ENCODE measurements at places on chromosomes 7 and 10.

- H3K36me3 ChIP-seq: no peaks in the 10 kb centered on the region
- ATAC-seq: no peak
- H3K27me3 ChIP-seq: no peaks in the 10 kb centered on the region
- peaks cover 16% of the 10 kb centered on the region for H3K4me1 ChIP-seq
- H3K4me3 ChIP-seq: no peak overlapping the region
Measured at GRCh38 chr10:71979692-71980062, 15.5 kb downstream of the CHST3 start.

- no peak overlapping the region for H3K4me3 ChIP-seq
- ATAC-seq: no peak
- peaks cover 60% of the 10 kb centered on the region for H3K27me3 ChIP-seq
Measured at GRCh38 chr10:131087464-131088215, 223.9 kb downstream of the TCERG1L start.

DNA sequence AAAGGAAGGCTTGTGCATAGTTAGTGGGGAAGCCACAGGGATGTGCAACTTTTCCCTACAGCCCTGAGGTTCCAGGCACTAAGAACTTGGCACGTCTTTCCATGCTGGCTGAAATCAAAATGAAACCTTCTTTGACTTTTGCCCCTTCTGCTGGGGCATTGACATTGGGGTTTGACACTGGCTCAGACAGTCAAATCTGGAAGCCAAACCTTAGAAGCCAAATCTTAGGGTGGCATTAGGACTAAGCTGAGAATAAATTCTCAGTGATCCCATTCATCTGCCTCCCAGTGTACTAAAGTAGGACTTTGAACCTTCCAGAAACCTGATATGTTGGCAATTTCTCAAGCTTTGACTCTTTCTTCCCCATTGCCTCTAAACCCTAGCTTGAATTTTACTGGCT is 31.3 kb upstream of the INSYN2A start:
- peaks cover 10% of the 10 kb centered on the region for H3K36me3 ChIP-seq
- H3K27me3 ChIP-seq: no peaks in the 10 kb centered on the region
- H3K4me3 ChIP-seq: no peak overlapping the region
- no peak for ATAC-seq
- no peaks in the 10 kb centered on the region for H3K4me1 ChIP-seq
- no peak overlapping the region for H3K27ac ChIP-seq

- H3K36me3 ChIP-seq: no peaks in the 10 kb centered on the region
- H3K27ac ChIP-seq: no peak within 1 kb of the TSS
- peaks cover 10% of the 10 kb centered on the region for H3K4me1 ChIP-seq
- H3K27me3 ChIP-seq: peaks cover 100% of the 10 kb centered on the region
- no peak within 1 kb of the TSS for H3K4me3 ChIP-seq
- no peak for ATAC-seq
Measured at GRCh38 chr7:27199849-27200760, at the start of gene HOXA13. HOXA13 (minus strand) TSS chr7:27200091; CDS start chr7:27200077, 14 bp downstream.

GRCh38 chr10:129465796-129466702 is 992 bp upstream of the MGMT start:
- peaks cover under 1% of the 10 kb centered on the region for H3K27me3 ChIP-seq
- peak overlapping the region; percentile 87 for H3K27ac ChIP-seq
- peak overlapping the region; percentile 60 for H3K4me3 ChIP-seq
- no peaks in the 10 kb centered on the region for H3K36me3 ChIP-seq

- ATAC-seq: no peak
- H3K4me1 ChIP-seq: no peaks in the 10 kb centered on the region
- no peak overlapping the region for H3K27ac ChIP-seq
- H3K4me3 ChIP-seq: no peak overlapping the region
- H3K36me3 ChIP-seq: no peaks in the 10 kb centered on the region
- H3K27me3 ChIP-seq: peaks cover 36% of the 10 kb centered on the region
Measured at GRCh38 chr10:128161031-128161430, 34.8 kb upstream of the MKI67 start.

- no peak overlapping the region for H3K27ac ChIP-seq
- H3K4me1 ChIP-seq: no peaks in the 10 kb centered on the region
- H3K36me3 ChIP-seq: no peaks in the 10 kb centered on the region
- H3K4me3 ChIP-seq: no peak overlapping the region
- H3K27me3 ChIP-seq: no peaks in the 10 kb centered on the region
Measured at GRCh38 chr7:12584930-12585329, 14.4 kb downstream of the SCIN start.

DNA sequence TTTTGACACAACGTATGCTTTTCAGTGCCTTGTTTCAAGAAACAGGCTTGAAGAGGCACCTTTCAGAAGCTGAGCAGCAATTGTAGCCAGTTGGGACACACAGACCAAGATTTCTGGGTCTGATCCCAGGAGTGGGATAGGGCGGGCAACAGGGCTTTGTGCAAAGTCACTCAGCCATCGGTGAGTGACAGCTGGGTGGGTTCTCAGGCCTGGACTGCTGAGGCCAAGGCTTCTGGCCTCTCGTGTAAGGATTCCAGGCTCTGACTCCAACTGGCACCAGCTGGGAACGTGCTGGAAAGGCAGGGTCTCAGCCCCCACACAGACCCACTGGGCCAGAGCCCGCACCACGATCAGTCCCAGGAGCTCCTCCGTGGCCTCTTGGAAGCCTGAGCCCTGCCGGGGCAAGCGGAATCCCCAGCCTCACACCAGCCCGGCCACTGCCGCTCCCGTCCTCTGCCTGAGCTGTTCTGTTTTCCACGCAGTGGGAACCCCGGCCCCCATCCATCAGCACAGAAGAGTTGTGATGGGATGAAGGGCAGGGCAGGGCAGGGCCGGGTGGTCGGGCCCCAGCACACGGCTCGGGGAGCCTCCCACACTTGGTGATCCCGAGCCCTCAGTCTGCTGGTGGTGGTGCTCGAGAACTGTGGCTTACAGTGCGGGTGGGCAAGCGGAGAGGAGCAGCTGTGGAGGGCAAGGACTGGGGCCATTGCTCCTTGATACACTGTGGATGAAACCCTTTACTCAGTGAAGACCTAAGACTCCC is 46.8 kb downstream of the VIPR2 start:
- H3K27ac ChIP-seq: peak overlapping the region; percentile 89
- ATAC-seq: no peak

GRCh38 chr10:29929006-29929405 is 130.4 kb downstream of the JCAD start:
- no peaks in the 10 kb centered on the region for H3K36me3 ChIP-seq
- H3K4me1 ChIP-seq: no peaks in the 10 kb centered on the region
- H3K27me3 ChIP-seq: no peaks in the 10 kb centered on the region

GRCh38 chr7:37915438-37915837 is 1.2 kb downstream of the SFRP4 start:
- H3K27ac ChIP-seq: no peak overlapping the region
- no peak for ATAC-seq
- no peaks in the 10 kb centered on the region for H3K36me3 ChIP-seq

- no peaks in the 10 kb centered on the region for H3K36me3 ChIP-seq
- no peaks in the 10 kb centered on the region for H3K4me1 ChIP-seq
- no peak overlapping the region for H3K27ac ChIP-seq
Measured at GRCh38 chr7:23394488-23395171, 75.7 kb downstream of the IGF2BP3 start.

DNA sequence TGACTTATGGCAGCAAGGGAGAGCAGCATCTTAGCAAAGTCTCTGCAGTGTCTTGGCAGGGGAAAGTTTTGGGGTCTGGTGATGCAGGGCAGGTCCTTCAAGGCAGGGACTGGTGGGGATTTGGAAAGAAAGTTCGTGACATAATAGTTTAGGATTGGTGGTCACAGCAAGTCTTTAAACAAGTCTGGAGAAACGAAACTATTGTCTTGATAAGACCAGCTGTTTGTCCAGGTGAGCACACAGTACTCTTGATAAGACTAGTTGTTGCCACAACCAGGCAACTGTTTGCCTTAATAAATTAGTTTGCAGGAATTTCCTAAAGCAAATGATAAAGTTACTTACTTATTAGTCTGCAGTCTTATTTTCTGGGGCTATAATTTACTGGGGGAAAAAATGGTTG is 136.1 kb downstream of the AKR1D1 start:
- H3K36me3 ChIP-seq: no peaks in the 10 kb centered on the region
- no peaks in the 10 kb centered on the region for H3K4me1 ChIP-seq
- H3K27me3 ChIP-seq: no peaks in the 10 kb centered on the region
- no peak for ATAC-seq

DNA sequence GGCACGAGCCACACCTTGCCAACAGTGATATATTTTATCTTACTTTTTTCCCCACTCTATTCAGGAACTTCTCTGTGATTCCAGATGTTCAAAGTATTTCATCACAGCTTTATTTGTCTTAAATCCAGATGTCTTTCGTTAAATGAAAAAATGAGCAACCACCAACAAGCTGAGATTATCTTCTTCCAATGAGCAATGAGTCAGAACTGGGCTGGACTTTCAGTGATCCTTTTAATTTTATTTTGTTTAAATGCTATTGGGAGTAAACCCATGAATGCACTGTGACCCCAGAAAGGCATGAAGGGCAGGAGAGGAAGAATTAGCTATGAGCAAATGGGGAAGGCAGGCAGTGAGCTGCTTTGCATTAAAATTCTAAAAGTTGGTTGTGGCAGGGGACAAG is 77.6 kb upstream of the IMMP2L start:
- H3K27ac ChIP-seq: no peak overlapping the region
- no peaks in the 10 kb centered on the region for H3K4me1 ChIP-seq
- peak; percentile 83 for ATAC-seq
- H3K4me3 ChIP-seq: no peak overlapping the region
- no peaks in the 10 kb centered on the region for H3K27me3 ChIP-seq
- no peaks in the 10 kb centered on the region for H3K36me3 ChIP-seq

GRCh38 chr10:44963772-44964633 is 4.4 kb downstream of the RASSF4 start:
- H3K27ac ChIP-seq: peak overlapping the region; percentile 94
- H3K36me3 ChIP-seq: no peaks in the 10 kb centered on the region
- H3K4me1 ChIP-seq: peaks cover 49% of the 10 kb centered on the region
- peak; percentile 2 for ATAC-seq
- peak overlapping the region; percentile 82 for H3K4me3 ChIP-seq

DNA sequence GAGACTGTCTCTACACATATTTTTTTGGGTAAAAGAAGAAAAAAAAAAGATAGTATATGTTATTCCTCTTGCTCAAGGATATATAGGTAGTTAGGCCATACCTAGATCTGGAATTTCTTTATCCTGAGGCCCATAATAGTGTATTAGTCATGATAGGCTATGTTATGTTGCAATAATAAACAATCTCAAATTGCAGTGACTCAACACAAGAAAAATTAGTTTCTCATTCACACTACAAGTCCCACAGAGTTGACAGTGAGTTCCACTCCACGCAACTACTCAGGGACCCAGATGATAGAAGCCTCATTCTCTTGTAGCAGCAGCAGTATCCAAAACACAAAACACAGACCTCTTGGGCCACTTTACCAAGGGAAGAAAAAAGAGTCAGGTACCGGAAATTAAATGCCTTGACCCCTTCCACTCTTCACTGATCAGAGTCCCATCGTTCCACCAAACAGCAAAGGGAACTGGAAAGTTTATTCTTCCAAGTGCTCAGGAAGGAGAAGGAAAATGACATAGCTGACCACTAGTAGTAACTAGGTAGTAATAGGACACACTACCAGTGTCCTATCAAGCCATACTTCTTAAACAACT is 7.4 kb upstream of the C10orf67 start:
- no peak for ATAC-seq
- H3K4me3 ChIP-seq: no peak overlapping the region
- H3K27me3 ChIP-seq: no peaks in the 10 kb centered on the region
- H3K4me1 ChIP-seq: peaks cover 11% of the 10 kb centered on the region

DNA sequence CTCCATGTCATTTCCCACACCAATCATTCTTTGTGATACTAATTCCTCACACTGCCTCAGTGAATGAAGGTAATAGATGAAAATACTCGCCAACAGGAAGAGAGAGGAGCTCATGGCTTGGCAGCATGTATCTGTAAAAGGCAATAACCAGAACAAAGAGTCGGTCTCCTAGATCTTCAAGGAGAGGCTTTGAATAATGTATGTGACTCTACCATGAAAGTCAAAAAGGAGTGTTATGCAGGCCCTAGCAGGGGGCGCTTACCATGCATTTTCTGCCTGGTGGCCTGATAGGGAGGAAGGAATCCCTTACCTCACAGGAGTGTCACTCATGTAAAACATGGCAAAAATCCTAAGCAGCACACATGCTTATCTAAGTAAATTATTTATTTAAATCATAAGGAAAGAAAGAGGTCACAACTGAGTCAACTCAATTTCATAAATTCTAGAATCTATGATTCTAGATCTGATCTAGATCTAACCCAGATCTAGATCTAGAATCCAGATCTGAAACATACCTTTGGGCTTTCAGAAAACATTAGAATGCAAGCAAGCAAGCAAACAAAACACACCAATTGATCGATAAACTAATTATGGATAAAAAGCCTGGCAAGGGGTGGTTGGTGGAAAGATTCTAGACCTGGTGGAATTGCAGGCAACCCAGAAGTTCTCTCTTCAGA is 226.3 kb upstream of the KLF6 start:
- no peaks in the 10 kb centered on the region for H3K27me3 ChIP-seq
- H3K36me3 ChIP-seq: no peaks in the 10 kb centered on the region
- H3K4me3 ChIP-seq: no peak overlapping the region
- no peak overlapping the region for H3K27ac ChIP-seq

DNA sequence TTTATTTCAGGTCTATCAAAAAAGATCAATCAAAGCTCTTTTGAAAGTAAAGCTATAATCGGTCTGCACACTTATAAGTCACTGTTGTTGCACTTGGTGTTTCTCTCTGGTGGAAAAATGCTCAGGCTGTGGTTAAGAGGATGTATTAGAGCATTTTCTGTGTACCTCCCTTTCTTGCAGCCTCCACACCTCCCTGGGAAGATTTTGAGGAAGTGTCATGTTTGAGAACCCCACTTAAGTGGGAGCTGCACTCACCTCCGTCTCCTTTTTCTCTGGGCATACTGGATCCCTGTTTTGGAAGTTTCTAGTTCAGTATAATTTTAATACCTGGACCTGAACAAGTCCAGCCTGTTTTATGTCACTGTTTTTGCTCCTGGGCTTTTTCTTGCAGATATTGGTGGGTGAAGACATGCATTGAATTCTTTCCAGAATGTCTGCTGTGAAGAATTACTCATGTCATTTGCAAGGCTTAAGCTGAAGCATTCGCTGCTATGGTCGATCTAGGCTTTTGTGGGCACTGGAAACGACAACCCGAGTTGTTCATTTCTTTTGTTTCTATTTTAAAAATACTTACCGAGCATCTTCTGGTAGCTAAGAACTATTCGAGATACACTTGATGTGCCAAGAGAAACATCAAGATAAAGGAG is 36.6 kb downstream of the TCF7L2 start:
- H3K36me3 ChIP-seq: no peaks in the 10 kb centered on the region
- no peak for ATAC-seq
- no peaks in the 10 kb centered on the region for H3K27me3 ChIP-seq

Measured in gastroesophageal sphincter (tissue), 4 donors.